ENCODE measurements at places on chromosomes 6 and 20.

GRCh38 chr6:41678511-41679084 is 40.3 kb downstream of the MDFI start:
- DNase-seq = no peak

DNA sequence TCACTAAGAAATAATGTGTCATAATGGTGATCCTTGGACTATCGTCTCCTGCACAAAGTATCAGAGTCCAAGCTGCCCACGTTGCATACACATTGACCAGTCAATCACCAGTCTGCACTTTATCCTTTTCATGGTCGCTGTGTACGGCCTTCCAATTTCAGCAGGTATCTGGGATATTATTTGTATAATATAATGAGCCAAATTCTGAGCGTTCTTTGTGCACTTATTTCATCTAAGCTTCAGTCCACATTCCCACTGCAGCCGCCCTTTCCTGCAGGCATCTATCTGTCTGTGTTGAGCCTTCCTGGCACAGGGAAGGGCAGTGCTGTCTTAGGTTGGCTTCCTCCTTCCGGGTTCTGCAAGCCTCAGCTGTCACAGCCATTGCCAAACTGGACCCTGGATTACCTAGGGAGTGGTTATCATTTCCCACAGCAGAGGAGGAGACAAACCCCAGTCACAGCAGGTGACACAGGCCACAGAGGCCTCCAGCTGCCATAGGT is 174.3 kb downstream of the TTLL2 start:
- DNase-seq = no peak

DNA sequence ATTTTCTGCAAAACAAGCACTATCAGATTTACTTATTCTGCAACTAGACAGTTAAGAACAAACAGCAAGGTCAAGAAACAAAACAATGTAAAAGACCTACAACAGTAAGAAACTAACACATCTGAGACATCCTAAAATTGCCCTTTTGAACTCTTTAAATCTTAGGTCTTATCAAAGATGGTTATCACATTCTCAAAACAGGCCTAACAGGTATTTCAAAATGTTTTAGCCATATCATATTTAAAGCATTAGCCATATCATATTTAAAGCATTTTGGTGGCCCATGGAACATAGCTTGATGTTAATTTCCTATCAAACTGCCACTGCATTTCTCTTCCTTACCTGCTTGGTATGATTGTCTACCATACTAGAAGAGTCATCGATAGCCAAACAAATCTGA is 11.1 kb upstream of the LYRM2 start:
- no peak for DNase-seq

DNA sequence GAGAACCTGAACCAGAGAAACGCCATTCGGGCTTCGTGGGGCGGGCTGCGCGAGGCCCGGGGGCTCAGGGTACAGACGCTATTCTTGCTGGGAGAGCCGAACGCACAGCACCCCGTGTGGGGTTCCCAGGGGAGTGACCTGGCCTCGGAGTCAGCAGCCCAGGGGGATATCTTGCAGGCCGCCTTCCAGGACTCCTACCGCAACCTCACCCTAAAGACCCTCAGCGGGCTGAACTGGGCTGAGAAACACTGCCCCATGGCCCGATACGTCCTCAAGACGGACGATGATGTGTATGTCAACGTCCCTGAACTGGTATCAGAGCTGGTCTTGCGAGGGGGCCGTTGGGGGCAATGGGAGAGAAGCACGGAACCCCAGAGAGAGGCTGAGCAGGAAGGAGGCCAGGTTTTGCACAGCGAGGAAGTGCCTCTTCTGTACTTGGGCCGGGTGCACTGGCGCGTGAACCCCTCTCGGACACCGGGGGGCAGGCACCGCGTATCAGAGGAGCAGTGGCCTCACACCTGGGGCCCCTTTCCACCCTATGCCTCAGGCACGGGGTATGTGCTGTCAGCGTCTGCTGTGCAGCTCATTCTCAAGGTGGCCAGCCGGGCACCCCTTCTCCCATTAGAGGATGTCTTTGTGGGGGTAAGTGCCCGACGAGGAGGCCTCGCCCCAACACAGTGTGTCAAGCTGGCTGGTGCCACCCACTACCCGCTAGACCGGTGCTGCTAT is 904 bp downstream of the B3GALT4 start:
- DNase-seq = peak; percentile 16

GRCh38 chr6:92779746-92780145 is 639.6 kb downstream of the EPHA7 start:
- no peak for DNase-seq

- no peak for DNase-seq
These were observed 5.7 kb downstream of the RGS19 start for GRCh38 chr20:64073476-64074183.

DNA sequence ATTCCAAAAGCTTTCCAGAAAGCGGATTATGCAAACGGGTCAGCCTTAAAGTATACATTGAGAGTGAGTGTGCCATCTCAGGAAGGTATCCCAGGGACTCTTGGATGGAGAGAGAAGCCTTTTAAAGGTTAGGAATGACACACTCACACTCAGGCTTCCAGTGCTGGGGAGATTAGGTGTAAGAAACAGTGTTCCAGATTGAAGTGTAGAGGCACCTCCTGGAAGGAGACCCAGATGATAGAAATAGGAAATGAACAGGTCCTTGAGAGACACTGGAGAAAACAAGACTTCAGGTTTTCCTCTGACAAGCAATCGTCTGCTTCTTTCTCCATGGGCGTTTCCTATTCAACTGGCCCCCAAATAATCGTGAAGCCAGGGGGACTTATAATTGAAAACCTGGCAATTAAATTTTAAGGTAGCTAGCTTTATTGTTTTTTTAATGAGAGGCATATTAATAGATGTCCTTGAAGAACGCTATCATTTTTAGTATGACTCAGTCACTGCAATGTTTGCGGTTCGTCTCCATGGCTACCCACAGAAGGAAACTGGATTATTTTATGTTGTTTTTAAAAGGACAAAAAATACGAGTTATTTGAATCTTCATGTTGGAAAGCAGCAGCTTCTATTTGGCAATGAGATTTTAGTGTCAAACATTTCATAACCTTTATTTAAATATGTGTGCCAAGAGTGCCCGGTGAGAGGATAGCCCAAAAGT is 85.3 kb downstream of the TRMT6 start:
- DNase-seq = no peak

GRCh38 chr6:51855310-51856082 is 231.9 kb downstream of the PKHD1 start:
- DNase-seq = no peak

- no peak for DNase-seq
These were observed 59.0 kb downstream of the PSMG4 start for GRCh38 chr6:3317741-3318211.

DNA sequence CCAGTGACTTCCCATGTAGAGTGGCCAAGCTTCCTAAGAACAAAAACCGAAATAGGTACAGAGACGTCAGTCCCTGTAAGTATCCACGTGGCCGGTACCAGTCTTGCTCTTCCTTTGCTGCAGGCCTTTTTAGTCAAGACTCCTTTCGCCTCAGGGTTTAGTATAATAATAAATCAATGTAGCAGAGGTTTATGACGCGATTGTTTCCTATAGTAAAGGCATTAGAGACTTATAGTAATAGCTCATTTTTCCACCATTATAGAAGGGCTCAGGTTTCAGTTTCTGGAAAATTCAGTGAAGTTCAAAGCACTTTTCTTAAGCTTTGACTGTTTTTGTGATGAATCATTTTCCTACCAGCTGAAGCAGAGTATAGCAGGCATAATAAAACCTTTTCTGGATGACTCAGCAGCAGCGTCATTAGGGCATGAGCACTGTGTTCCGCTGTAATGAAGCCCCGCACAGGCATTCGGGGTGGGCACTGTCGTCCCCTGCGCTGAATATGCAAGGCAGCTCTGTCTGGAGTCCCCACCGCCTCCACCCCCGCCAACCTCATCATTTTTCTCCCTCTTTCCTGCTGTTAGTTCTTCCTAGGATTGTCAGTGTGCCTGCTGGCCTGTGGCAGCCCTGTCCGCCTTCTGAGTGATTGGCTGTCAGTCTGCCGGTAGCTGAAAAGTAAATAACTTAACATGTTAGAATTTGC is 51.3 kb downstream of the PTPN1 start:
- DNase-seq = no peak

- DNase-seq = no peak
These were observed 6.9 kb upstream of the VEGFA start for GRCh38 chr6:43762966-43763695.

- no peak for DNase-seq
These were observed 42.2 kb downstream of the RANBP9 start for GRCh38 chr6:13669476-13669875.

DNA sequence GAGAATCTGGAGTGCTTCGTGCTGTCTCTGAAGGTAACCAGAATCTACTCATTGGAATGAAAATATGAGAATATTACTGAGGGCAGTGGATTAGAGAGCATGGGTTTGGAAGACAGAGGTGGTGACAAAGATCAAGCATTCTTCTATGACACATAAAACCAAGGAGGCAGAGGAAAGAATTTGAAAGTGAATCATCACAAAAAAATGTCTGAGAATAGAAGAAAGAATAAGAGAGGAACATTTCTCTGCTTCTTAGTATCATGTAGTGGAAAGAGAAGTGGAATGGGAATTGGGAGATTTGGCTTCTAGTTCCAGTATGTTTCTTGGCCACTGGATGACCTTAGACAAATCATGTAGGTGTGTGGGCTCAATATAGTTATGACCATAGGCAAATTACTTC is 474.0 kb downstream of the TFAP2B start:
- DNase-seq = no peak

DNA sequence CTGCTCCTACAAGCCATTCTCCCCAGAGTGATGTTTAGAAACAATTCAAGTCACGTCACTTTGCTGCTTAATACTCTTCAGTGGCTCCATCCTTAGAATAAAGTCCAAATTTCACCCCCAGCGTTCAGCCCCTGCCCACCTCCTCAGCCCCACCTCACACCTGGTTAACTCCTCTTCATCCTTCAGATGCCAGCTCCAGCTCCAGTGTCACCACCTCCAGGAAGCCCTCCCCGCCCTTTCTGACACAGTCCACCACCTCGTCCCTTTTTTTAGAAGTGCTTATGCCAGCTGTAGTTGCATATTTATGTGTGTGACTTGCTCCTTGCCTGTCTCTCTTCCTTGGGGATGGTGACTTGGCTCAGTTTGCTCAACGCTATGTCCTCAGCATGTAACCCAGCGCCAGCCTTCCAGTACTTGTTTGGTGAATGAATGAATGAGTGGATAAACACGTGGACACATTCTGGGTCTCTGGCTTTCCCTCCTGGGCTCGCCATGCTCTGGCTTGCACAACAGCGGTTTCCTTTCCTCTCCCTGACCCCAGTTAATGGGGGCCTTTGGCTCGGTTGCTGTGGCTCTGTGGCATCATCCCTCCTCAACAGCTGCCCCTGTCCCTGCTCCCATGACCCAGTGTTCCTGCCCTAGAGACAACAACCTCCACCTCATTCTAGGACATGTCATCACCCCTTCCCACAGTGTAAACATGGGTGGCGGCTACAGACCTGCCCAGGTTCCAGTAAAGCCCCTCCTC is 3.7 kb upstream of the IP6K3 start:
- DNase-seq = no peak

- no peak for DNase-seq
These were observed 223.2 kb upstream of the ECI2 start for GRCh38 chr6:4358414-4359107.

DNA sequence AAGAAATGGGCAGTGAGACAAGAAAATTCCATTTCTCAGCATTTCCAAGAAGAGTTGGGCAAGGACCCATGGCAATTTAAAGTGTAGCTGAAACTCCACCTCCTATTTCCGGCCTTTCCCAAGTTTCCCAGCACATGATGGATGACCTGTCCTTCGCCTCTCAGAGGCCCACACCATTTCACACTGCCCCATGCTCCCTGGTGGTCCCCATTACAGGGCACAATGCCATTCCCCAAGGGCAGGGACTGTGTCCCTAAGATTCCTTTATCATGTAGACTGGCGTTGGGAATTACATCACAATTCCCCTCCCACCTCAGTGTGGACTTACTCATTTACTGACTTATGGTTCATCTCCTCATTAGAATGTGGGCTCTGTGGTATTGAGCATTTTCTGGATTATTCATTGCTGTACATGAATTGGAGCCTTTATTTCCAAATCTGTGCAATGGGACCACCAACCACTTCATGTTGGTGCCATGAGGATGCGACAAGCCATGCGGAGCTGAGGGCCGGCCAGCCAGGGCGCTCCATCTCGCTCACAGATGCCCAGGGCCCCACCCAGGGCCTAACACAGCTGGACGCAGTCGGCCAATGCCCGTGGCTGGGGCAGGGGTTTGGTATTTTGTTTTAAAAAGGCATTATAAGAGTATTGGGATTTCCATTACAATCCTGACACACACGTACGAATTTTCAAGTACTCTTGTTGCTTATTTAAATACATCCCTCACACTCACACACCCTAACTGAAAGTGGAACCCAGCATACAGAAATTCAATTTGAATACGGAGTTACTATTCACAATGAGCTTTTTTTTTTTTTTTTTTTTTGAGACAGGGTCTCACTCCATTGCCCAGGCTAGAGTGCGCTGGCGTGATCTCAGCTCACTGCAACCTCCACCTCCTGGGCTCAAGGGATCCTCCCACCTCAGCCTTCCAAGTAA is 5.4 kb downstream of the ACSS1 start:
- no peak for DNase-seq

DNA sequence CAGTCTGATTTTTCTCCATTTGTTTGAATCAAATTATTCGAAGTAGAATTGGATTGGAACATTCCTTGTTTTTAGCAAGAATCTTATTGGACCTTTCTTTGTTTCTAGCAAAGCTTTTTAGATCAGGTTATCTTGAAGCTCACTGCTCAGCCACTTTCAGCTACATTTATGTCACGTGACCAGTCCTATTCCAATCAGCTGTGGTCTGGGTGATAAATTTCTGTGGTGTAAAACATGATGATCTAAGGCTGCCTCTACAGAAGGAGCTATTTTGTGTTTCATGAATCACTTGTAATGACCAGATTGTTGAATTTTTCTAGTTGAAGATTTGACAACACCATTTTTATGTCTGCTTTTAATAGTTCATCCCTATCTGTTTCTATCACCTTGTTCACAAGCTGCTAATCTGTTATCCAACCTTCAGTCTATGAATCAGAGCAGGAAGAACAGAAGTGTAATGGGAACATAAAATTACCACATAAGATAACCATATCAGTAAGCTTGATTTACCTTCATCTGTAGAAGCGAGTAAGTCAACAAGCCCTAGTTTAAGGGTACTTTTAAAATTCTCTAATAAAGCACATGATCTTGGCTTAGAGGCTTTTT is 101.0 kb upstream of the MAP3K7 start:
- DNase-seq = no peak
